ENCODE measurements at places on chromosomes 5 and 9. TPM values are rescaled to one million over a fixed set of nuclear protein-coding genes. Genes with fewer than 3 reads are reported as not detected.
A peak's percentile ranks its signal among the peaks of the same experiment; 100 is the strongest.

GRCh38 chr5:73950441-73950873 is 324.5 kb downstream of the ARHGEF28 start:
- H3K4me1 ChIP-seq = peaks cover 5% of the 10 kb centered on the region
- H3K27me3 ChIP-seq = no peaks in the 10 kb centered on the region
- no peak overlapping the region for H3K4me3 ChIP-seq
- DNase-seq = no peak

The RETREG1 gene
- 2.2 TPM for total RNA-seq

The SLC6A19 gene
- not detected for total RNA-seq

GRCh38 chr5:14400085-14400484 is 181.5 kb upstream of the OTULINL start:
- H3K4me3 ChIP-seq = no peak overlapping the region
- peaks cover 45% of the 10 kb centered on the region for H3K36me3 ChIP-seq
- no peak overlapping the region for H3K27ac ChIP-seq
- peaks cover 13% of the 10 kb centered on the region for H3K4me1 ChIP-seq

DNA sequence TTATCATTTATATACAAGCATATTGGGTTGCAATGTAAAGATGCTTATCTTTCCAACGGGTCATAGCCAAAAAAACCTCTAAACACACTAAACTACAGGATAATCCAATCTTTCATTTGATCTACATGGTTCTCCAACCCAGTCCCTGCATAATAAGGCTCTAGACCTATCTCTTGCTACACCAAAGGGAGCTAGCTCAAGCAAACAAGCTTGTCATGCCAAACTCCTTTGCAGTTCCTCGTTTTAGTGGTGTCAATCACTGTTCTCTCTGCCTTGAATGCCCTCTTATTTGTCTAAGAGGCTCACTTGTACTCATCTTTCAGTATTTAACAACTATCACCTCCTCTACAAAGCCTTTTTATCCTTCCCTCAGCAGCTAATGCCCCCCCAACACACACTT is 5.6 kb downstream of the HOMER1 start:
- H3K27me3 ChIP-seq = no peaks in the 10 kb centered on the region
- H3K36me3 ChIP-seq = no peaks in the 10 kb centered on the region
- H3K4me1 ChIP-seq = peaks cover 74% of the 10 kb centered on the region
- 0 out of 2 replicates have a peak overlapping the region, but pooled peaks have one; percentile 75 for H3K27ac ChIP-seq
- no peak for DNase-seq

The CD180 gene
- not detected for total RNA-seq

GRCh38 chr5:35484241-35484640 is 133.4 kb upstream of the SPEF2 start:
- no peaks in the 10 kb centered on the region for H3K27me3 ChIP-seq
- H3K4me1 ChIP-seq = peaks cover 49% of the 10 kb centered on the region
- DNase-seq = no peak

- no peak overlapping the region for H3K27ac ChIP-seq
- DNase-seq = no peak
- no peaks in the 10 kb centered on the region for H3K36me3 ChIP-seq
- peaks cover 24% of the 10 kb centered on the region for H3K4me1 ChIP-seq
Measured at GRCh38 chr9:90038763-90039162, 434.0 kb downstream of the GADD45G start.

The BTNL8 gene
- total RNA-seq = 0.96 TPM

GRCh38 chr9:14538526-14538925 is 154.7 kb downstream of the ZDHHC21 start:
- no peak overlapping the region for H3K4me3 ChIP-seq
- DNase-seq = no peak
- peaks cover 54% of the 10 kb centered on the region for H3K4me1 ChIP-seq
- H3K27ac ChIP-seq = no peak overlapping the region

- H3K4me1 ChIP-seq = peaks cover 31% of the 10 kb centered on the region
- H3K27ac ChIP-seq = no peak overlapping the region
- no peak for DNase-seq
- no peaks in the 10 kb centered on the region for H3K36me3 ChIP-seq
- no peak overlapping the region for H3K4me3 ChIP-seq
- peaks cover 60% of the 10 kb centered on the region for H3K27me3 ChIP-seq
Measured at GRCh38 chr5:88885002-88885401, 2.0 kb upstream of the MEF2C start.

Data from WTC11 (cell line).